Activated CD4-positive, alpha-beta T cell treated with anti-CD3 and anti-CD28 coated beads for 24 hours (primary cell): ENCODE measurements at places on chromosomes 4 and X.

DNA sequence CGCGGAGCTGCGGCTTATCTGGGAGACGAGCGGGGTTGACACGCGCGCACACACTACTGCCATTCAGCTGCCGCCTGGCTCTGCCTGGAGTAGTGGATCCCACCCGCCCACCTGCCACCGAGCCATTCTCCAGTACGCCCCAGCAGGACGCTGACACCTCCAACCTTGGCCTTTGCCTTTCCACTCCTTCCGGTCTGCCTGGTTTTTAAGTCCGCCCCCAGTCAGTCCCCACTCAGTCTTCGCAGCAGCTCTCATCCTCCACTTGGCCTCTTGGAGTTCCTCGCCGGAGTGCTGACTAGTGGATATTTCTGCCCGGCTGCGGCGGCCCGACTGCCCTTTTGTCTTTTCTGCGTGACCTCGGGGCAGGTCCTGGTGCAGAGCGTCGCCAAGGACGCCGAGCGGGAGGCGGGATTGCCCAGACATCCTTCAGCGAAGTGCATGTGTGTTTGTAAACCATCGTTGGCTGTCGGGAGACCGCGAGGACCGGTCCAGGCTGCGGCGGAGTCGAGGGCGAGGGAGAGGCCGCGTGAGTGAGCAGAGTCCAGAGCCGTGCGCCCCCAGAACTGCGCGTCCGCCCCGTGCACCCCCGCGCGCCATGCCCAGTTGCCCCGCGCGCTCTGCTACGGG lies 1.1 kb downstream of the SLIT2 start:
- DNase-seq: no peak

GRCh38 chr4:96691521-96691920 lies 851.6 kb downstream of the PDHA2 start:
- DNase-seq: no peak

DNA sequence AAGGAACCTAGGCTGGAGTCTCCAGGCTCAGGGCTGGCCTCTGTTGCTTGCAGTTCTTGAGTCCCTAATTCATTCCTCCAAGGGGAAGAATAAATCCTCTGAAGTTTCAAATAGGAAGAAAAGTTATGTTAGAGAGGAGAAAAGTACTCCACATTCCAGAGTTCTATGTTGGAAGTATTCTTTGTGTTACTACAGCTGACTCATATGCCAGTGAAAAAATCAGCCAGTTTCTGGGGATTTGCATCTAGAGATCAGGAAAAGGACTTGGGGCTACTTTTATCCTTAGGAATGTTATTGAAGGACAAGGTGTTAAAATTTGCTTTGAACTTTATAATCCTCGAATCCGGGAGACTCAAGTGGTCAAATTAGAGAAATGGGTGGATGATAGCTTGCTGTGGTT lies 11.7 kb upstream of the NUDT9 start:
- DNase-seq: no peak

DNA sequence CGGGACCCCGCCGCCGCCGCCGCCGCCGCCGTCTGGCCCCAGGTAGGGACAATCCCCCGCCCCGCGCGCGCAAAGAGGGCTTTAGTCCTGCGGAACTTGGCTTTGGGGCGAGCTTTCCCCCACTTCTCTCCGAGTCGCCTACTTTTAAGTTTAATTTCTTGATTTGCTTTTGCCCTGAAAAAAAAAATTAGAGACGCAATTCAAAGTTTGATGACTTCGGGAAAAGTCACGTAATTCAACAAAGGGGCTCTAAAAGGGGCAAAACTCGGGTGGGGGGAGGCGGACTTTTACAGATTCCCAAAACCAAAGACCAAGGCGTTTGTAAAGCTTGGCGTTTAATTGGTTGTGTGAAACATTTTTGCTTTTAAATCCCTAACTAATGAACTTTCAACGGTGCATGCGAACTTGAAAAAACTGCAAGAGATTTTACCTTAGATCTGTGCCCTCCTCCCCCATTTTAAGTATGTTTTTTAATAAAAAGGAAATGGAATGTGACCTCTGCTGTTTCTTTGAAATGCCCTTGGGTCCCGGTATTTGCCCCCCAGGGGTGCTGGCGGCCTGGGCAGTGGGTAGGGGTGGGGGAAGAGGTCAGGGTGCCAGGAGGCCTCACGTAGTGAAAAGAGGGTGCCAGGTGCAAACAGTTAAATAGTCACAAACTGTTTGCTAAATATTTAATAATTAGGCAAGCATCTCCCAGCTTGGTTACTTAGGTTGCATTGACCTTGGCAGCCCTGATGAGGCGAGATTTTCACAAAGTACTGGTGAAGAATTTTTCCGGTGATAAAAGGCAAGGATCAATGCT lies 209.7 kb downstream of the NWD2 start:
- no peak for DNase-seq

DNA sequence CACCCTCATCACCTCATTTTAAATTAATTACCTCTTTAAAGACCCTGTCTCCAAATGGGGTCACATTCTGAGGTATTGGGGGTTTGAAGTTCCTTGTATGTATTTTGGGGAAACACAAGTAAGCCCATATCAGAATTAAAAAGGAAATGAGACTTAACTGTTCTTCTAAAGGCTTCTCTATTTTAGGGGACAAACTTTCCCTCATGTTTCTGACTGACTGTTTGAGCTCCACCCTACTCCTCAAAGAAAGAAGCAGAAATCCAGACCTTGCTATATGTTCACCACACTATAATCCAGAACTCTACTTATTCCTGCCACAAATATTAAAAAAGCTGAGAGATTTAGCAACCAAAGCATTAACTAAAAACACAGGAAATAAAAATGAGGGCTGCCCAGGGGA lies 258.8 kb downstream of the ARHGAP24 start:
- no peak for DNase-seq

DNA sequence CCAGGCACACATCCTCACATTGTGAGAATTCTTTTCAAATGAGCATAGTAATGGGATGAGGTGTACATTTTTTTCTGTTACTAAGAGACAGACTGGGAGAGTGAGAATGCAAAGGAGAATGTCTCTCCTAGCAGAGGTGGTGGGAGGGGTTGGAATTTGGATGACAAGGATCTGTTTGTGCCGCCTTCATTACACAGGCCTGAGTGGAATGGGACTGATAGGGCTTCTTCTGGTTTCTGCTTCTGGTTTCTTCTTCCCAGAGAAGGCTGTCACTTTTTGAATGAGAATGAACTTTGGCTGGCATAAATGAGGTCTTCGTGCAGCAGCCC lies 55.4 kb downstream of the C4orf51 start:
- no peak for DNase-seq

- no peak for DNase-seq
Observed at GRCh38 chrX:7133050-7133440, 14.5 kb upstream of the STS start.

DNA sequence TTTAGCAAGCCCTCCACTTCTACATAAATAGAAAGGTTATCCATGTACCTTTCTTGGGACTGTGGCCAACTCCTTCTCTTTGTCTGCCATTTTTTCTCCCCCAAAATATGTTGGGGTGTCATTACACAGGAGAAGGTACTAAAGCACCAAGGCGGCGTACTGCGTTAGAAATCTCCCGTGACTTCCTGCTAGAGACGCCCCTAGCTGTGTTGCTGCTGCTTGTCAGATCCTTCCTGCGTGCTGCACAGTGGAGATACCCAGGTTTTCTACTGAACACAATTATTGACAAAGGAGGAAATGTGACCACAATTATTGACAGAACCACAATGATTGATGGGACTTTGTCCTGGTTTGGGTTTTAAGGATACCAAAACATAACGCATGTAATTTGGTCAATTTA lies 97.7 kb downstream of the EFHC2 start:
- DNase-seq: no peak

- no peak for DNase-seq
Observed at GRCh38 chr4:156290811-156291210, 337.1 kb upstream of the CTSO start.

- DNase-seq: no peak
Observed at GRCh38 chr4:140704392-140704960, 51.7 kb downstream of the TBC1D9 start.

- no peak for DNase-seq
Observed at GRCh38 chrX:5672099-5672498, 556.6 kb downstream of the NLGN4X start.

DNA sequence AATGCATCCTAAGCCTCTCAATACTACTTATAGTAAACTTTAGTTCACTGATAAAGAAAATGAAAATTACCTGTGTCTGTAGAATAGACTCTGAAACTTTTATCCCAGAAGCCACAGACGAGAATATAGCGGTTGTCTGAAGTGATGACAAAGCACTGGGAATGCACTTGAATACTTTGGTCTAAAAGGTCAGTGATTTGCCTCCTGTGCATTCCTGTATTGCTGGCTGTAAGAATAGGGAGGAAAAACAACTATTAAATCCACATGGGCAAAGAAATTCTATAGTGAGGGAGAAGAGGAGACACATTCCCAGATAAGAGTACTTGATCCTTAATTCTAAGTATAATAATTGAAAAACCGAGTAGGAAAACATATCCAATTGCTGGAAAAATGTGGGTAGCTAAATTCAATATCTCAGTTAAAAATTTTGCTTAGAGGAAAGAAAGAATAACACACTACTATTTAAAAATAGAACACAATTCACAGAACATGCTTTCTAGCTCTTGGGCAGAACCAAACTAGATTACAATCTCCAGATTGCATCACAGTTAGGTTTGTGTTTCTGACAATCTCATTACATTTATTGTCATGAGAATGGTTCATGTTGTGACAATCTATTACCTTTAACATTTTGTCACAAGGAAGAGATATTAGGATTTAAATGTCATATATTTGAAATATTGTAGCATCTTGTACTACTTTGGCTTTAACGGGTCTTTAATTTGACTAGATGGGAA lies 232.1 kb downstream of the DCLK2 start:
- no peak for DNase-seq

DNA sequence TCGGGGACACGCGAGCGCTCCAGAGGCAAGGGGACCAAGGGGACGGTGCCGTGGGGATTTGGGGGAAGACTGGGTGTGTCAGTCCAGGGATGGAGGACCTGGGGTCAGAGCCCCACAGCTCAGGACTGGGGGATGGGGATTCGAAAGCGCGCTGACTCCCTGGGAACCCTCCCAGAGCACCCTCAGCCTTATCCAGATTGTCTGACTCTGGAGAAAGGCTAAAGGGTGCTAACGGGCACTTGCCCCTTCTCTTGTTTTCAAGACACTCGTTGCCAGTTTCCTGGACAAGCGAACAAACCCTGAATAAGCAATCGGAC lies 1.1 kb downstream of the DOCK11 start:
- no peak for DNase-seq

GRCh38 chr4:38523524-38524448 lies 140.2 kb upstream of the KLF3 start:
- peak; percentile 22 for DNase-seq

- DNase-seq: no peak
Observed at GRCh38 chr4:2172161-2172560, 69.8 kb downstream of the HAUS3 start.

- DNase-seq: no peak
Observed at GRCh38 chr4:11730545-11730944, 301.9 kb upstream of the HS3ST1 start.

DNA sequence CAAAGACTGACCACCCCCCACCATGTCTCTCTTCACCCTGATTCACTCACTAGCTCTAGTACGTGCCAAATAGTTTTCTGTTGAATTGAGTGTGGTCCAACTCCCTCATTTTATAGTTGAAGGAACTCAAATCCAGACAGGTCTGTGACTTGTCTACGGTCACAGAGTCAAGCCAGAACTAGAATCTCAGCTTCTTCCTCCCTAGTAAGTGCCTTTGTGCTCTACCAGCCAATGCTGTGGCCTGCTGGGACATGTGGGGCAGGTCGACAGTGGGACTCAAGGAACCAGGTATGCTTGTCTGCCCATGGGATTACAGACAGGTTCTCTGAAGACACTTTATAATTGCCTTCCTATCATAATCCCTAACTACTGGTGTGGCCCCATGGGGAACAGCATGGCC lies 108.6 kb upstream of the CPEB2 start:
- DNase-seq: no peak

GRCh38 chr4:120517966-120518365 lies 404.6 kb downstream of the PRDM5 start:
- no peak for DNase-seq

- no peak for DNase-seq
Observed at GRCh38 chr4:11632025-11632424, 203.3 kb upstream of the HS3ST1 start.
